ENCODE measurements at places on chromosomes 5 and 9. TPM values are rescaled to one million over a fixed set of nuclear protein-coding genes. Genes with fewer than 3 reads are reported as not detected.

C5orf34 gene
- total RNA-seq, result 0.69 TPM

DRD1 gene
- 0.81 TPM for total RNA-seq

OR13C3 gene
- total RNA-seq, result not detected

RALGDS gene
- 50.7 TPM for total RNA-seq

MYO10 gene
- total RNA-seq, result 16.2 TPM

CCL27 gene
- not detected for total RNA-seq

MCIDAS gene
- 0.92 TPM for total RNA-seq

PCDHA1 gene
- total RNA-seq, result 0.06 TPM

- no peak for DNase-seq
Measured at GRCh38 chr9:110935829-110936228, 102.4 kb downstream of the LPAR1 start.

DNA sequence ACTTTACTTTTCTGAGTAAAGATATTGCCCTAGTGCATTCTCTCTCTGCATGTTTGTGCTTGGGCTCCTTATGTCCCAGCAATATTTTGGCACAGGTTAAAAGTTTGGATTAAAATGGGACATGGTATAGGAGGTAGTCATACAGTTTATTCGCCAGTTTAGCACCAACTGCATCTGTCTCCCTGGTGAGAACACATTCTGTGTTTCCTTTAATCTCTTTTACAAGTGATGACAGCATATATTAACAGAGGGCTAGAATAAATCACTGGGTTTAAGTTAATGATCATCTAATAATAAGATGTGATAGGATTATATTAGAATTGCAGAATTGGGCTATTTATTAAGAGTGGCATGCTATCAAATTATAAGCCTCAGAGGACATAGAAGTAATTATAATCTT is 550.1 kb downstream of the LRRC70 start:
- no peak for DNase-seq

- no peak for DNase-seq
Measured at GRCh38 chr5:8923526-8923925, 622.3 kb downstream of the SEMA5A start.

DNA sequence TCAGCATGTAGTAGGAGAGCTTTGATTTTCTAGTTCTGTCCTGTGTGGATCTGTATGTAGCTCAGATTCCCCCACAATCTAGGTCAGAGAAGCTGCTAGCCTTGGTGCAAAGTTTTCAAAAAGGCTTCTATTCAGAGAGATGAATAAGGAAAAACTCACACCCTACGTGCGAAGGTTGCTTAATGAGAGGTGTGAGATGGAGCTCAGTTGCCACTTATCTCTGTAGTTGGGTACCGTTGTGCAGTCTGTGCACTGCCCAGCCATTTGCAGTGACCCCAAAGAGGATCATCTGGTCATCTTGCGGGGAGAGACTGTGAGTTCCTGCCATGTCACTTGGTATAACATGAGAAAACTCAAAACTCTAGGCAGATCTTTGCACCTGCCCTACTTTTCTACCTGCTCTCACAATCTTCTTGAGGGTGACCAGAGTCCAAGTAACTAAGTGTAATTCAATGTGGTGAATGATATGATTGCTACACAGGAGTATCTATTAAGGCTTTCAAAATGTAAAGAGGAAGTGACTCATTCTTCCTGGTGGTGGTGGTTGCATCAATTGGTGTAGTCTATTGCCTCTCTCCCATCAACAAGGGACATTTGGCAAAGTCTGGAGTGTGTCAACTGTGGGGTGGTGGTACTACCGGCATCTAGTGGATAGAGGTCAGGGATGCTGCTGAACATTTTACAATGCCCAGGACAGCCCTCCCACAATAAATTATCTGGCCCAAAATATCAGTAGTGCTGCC is 65.2 kb downstream of the TMC1 start:
- DNase-seq, result peak; percentile 29

DNA sequence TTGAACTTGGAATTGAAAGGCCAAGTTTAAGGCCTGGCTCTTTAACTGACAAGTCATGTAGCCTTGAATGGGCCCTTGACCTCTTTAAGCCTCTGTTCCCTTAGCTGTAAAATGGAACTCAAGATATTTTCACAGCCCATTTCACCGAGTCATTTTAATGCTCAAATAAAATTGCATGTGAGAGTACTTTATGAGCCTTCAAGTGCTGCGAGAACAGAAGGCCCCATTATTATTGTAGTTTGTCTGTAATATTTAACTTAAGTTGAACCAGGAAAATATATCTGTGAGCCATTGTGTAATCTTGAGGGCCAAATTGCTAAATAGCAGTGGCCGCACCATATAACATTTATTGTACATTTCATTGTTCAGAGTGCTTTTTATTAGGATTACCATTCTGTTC is 249.9 kb downstream of the NTRK2 start:
- DNase-seq, result no peak

- DNase-seq, result no peak
Measured at GRCh38 chr5:80686757-80687156, 32.0 kb upstream of the DHFR start.

- peak; percentile 58 for DNase-seq
Measured at GRCh38 chr5:127229185-127229889, 61.3 kb upstream of the MEGF10 start.

GRCh38 chr9:108477529-108478006 is 378.2 kb downstream of the ACTL7B start:
- DNase-seq, result no peak

- no peak for DNase-seq
Measured at GRCh38 chr9:81822301-81822865, 105.8 kb upstream of the SPATA31D4 start.

DNA sequence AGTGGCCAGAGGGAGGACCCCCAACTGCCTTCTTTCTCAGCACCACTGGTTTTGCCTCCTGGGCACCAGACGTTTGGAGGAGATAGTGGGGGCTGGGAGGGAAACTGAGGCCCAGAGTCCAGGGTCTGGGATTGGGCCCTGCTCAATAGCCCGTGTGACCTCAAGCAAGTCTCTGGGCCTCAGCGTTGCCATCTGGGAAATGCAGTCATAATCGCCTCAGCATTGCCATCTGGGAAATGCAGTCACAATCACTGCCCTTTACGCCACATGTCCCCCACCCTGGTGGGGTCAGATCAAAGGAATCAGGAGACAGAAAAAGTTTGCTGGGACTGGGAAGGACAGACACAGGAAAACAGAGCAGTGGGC is 1.6 kb downstream of the SH2D3C start:
- no peak for DNase-seq

GRCh38 chr5:77022511-77023417 is 7.4 kb upstream of the AGGF1 start:
- DNase-seq, result no peak

DNA sequence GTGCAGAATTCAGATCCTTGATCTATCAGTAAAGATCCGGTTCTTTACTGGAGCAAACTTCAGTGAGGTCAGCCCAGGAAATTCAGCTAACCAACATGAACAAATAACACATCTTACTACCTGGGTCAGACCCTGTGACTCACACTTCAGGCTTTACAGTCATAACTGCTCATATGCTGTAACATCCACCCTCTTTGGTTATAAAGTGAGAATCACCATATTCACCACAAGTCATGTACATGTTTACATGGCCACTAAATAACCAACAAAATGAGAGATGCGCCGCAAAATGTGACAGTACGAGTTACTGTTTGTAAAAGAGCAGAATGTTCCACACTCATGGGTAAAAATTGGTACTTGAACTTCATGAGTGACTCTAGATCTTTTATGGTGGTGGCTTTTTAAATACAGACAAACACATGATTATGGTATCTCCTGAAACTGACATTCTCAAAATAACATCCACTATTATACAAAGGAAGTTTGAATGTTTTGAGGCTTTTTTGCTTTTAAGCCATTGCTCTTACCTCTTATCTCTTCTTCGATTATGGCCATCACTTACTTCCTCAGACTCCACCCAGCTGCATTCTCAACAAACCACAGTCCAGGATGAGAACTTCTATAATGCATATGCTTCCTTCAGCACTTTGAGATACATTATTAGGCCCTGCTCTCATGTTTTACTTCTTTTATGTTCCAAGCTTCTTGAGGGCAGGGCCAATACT is 516.6 kb downstream of the RAB3C start:
- no peak for DNase-seq

DNA sequence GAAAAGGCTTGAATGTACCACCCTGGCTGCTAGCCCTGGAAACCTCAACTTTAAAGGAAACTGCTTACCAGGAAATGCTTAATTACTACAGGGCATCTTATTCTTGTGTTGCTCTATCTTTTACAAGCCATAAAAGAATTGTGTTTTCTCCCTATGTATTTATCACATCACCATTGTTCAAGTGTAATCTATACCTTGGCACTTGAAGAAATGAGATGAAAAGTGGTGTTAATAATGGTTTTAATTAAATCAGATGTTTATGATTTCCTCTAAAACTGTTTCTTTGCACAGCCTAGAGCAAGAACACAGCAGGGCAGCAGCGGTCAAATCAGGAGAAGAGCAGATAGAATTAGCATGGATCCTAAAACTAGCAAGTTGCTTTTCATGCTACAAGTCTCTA is 131.8 kb upstream of the RGMB start:
- DNase-seq, result no peak

DNA sequence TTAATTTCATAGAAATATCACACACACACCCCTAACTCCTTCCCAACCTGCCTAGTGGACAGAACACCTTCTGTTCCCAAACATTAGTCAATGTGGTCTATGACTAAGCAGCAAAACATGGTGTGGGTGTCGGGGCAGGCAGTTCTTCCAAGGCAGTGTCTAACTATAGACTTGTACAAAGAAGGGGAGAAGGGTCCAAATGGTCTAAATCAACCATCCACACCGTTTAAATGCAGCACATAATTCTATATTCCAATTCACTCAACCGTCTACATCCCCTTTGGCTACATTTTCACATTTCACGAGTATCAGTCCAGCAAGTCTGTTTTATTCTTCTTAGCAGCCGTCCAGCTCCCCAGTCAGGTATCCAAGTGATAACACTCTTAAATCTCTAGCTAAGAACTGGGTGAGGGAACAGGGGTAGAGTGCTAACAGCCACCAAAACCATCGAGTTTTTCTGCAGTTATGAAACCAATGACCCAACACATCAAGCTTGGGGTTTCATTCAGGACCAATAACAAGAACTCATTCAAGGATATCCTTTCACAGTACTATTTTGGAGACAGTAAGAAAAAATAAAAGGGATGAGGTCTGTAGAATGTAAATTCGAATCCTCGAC is 3.3 kb downstream of the ZNF608 start:
- DNase-seq, result no peak

DNA sequence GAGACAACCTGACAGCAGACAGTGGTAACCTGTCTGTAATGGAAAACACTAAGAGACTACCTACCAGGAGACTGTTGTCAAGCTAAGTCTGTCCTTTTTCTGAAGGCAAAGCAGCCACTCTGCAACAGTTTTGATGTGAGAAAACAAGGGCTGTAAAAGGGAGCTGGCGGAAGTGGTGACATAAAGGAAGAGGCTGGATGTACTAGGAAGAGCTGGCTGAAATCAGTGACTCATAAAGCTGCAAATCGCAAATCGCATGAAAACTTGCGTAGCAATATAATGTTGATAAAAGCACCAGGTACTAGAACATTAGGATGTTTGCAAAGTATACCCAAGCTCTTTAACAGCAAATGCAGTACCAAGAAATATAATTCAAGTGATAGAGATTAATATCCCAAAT is 1.4 kb downstream of the NSUN2 start:
- DNase-seq, result no peak

DNA sequence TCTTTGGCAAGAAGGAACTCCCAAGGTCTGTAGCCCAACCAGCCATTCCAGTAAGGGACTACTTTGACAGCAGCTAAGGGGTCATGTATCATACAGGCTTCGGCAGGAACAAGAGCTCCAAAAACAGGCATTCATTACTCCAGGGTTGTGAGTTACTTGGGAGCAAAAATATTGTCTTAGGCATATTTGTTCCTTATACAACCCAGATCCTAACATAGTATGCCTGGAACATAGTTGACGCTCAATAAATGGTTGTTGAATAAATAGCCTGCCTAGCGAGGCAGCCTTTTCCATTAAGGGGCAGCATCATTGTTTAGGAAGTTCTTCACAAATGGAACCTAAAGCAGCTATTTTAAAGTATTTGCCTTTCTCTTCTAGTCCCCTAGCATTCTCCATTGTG is 35.8 kb upstream of the FER start:
- DNase-seq, result no peak

DNA sequence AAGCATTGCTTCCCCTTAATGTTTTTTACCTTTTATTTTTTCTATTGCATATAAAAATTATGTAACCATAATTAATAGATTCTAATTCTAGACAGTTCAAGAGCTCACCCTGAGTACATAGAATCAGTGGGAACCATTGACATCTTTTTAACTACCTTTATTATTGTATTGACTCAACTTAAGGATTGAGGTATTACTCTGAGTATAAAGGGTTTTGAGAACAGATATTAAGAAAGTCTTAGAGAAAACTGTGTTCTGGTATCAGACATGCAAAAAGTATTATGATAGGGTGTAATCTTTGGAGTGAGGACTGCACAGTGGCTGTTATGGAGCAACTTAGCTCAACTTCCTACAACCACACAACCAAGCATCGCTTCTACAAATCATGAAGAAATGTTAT is 8.9 kb downstream of the SPEF2 start:
- no peak for DNase-seq

DNA sequence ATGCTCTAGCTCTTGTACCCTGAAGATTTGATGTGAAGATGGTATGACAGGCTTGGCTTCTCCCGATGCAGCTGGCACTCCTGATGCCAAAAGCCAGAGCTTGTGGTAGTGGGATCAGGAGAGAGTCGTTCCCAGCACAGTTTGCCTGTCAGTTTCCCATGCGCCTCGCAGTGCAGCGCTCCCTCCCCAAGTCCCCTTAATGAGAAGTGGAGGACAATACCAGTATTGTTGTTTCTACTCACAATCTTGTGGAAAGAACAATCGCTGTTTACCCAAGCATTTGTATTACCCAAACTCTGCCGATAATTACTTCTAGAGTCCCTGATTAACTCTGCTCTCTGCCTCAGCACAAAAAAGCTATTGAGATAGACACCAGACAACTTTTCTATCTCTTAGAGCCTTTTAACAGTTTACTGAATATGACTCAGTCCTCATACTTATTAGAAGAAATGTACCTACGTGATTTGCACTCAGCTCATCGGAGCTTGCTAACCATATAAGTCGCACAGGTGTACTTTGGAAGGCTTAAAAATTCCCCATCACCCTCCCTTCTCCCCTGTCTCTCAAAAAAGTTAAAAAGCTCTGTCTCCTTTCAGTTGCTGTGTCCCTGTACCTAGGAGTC is 283.2 kb upstream of the TMEM161B start:
- DNase-seq, result no peak

DNA sequence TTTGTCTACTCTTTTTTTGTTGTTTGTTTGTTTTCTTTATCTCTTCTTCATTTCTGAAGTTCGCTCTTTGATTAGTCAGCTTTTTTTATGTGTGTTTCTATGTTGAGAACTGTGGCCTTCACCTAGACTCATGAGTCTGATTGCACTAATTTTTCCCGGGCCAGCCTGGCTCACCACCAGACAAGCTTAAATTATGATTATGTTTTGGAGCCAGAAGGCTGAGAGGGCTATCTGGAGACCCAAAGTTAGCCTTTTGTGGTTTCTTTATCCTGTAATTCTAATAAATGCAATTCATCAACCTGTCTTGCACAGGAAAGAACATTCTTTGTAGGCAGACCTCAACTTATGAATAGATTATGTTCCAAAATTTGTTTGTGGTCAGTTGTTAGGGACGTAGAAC is 20.8 kb upstream of the ACTBL2 start:
- DNase-seq, result no peak

- no peak for DNase-seq
Measured at GRCh38 chr5:77397686-77398292, 94.3 kb downstream of the WDR41 start.

- no peak for DNase-seq
Measured at GRCh38 chr9:123637606-123637944, 281.6 kb downstream of the CRB2 start.

Measured in mucosa of gallbladder (tissue), 1 donor.